ENCODE measurements at places on chromosomes 11 and 22. TPM values are rescaled to one million over a fixed set of nuclear protein-coding genes. Genes with fewer than 3 reads are reported as not detected.

- H3K4me1 ChIP-seq: peaks cover 41% of the 10 kb centered on the region
- H3K4me3 ChIP-seq: peak overlapping the region; percentile 87
- H3K27me3 ChIP-seq: no peaks in the 10 kb centered on the region
- H3K27ac ChIP-seq: no peak overlapping the region
Measured at GRCh38 chr22:37425800-37426705, 1.2 kb downstream of the ELFN2 start.

The SERPING1 gene
- not detected for total RNA-seq

DNA sequence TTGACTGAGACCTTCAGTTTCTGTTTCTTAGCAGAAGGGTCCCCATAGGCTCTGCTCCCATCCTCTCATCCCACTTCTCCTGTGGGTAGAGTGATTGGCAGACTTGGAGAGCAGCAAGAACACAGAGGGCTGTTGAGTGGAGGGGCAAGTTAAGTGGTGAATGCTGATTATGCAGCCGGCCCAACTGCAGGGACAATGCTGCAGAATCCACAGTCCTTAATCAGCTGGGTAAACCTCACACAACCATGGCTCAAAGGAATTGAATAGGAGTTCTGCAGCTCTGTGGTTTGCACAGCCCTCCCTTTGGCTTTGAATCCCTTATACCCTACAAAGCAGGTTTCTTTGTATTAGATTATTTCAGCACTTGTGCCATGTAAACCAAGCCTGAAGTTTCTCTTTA, 161.1 kb downstream of the NAV2 start:
- H3K4me3 ChIP-seq: no peak overlapping the region
- no peak overlapping the region for H3K27ac ChIP-seq
- no peak for DNase-seq
- no peaks in the 10 kb centered on the region for H3K27me3 ChIP-seq
- H3K4me1 ChIP-seq: no peaks in the 10 kb centered on the region
- no peaks in the 10 kb centered on the region for H3K36me3 ChIP-seq

DNA sequence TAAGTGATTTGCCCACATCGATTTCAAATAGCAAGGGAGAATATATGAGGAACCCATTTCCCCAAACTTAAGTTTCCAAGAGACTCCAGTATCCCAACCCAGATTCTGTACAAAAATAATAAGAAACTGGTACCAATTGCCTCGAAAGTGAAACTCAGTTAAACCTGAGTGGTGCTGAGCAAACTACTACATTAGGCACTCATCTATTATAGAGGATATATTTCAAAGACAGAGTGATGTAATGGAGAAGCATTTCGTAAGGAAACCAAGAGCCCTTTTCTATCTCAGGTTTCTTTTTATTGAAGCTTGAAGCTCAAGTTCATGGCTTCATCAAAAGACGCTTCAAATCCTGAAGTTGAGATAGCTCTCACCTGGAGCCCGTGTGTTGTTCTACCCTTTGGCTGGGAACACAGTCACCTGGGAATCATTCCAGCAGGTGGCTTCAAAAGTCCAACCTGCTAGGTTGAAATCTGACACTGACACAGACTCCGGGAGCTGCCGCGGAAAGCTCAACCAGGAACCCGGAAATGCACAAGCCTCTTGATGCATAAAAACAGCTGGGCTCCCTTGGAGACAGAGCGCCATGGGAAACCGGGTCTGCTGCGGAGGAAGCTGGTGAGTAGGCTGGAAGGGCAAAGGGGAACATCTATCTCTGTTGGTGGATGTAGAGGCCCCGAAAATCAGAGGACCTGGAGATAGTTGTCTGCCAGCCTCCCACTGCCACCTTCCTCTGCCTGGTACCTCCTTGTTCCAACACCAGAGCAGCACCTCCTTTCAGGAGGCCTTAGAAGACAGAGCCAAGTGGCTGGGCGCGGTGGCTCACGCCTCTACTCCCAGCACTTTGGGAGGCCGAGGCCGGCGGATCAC, at the start of gene C11orf52:
Gene C11orf52 (plus strand): TSS at position 524 of the 867 bp plus-strand sequence. CDS start 60 bp downstream, at position 584.
- peak within 1 kb of the TSS; percentile 54 for H3K4me3 ChIP-seq
- DNase-seq: peak; percentile 97

- H3K27me3 ChIP-seq: no peaks in the 10 kb centered on the region
- H3K4me3 ChIP-seq: peak overlapping the region; percentile 58
- peaks cover 21% of the 10 kb centered on the region for H3K4me1 ChIP-seq
- H3K27ac ChIP-seq: peak overlapping the region; percentile 80
- peak; percentile 81 for DNase-seq
Measured at GRCh38 chr11:35391922-35392688, 27.3 kb downstream of the SLC1A2 start.

DNA sequence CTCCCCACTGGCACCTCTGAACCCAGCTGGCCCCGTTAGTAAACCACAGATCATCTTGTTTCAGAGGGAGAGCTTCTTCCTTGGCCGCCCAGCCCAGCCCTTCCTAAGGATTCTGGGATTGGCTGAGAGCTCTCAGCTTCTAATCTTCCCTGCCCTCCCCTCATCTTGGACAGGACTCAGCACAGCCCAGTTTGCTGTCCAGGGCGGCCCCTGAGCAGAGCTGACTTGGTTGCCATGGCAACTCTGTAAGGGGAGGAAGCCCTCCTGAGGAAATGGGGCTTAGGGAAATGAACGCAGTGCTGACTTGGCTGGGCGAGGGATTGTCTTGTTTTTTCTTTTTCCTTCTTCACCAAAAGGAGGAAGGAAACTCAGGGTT, 4.6 kb downstream of the APOL4 start:
- no peaks in the 10 kb centered on the region for H3K36me3 ChIP-seq
- no peak overlapping the region for H3K4me3 ChIP-seq
- H3K27me3 ChIP-seq: no peaks in the 10 kb centered on the region
- H3K4me1 ChIP-seq: no peaks in the 10 kb centered on the region

The LMO2 gene
- 0.23 TPM for total RNA-seq

The OR5AR1 gene
- total RNA-seq: not detected

The THYN1 gene
- total RNA-seq: 56.6 TPM

GRCh38 chr22:43207849-43208702, 21.1 kb upstream of the TTLL12 start:
- H3K27ac ChIP-seq: no peak overlapping the region
- no peaks in the 10 kb centered on the region for H3K27me3 ChIP-seq
- H3K4me3 ChIP-seq: no peak overlapping the region
- no peaks in the 10 kb centered on the region for H3K4me1 ChIP-seq
- H3K36me3 ChIP-seq: no peaks in the 10 kb centered on the region

DNA sequence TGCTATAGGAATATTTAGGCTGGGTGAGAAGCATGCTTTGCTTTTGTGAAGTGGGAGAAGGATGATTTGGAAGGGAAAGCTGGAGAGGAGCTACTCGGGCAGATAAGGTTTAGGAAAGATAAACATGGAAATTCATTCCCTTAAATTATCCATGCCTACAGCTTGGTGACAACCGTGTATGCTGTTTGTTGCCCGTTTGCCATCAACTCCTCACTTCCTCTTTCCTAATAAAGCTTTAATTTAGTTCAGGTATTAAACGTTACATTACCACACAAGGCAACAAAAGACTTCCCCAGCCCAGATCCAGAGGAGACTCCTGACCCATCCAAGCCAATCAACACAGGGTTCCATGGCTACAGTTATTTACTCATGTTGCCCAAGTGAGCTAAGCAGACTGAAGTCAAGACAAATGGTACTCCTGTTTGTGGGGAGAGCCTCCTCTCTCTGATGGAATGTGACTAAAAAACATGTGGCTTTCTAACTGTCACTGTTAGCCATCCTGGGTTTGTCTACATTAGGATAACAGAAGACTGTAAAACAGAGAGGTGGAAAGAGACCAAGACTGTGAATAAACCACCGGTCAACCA, 101.7 kb upstream of the GRAMD1B start:
- no peak overlapping the region for H3K4me3 ChIP-seq
- H3K27me3 ChIP-seq: peaks cover 32% of the 10 kb centered on the region
- no peaks in the 10 kb centered on the region for H3K36me3 ChIP-seq
- no peaks in the 10 kb centered on the region for H3K4me1 ChIP-seq

The PPP6R3 gene
- total RNA-seq: 171 TPM

The CAPN1 gene
- total RNA-seq: 407 TPM

DNA sequence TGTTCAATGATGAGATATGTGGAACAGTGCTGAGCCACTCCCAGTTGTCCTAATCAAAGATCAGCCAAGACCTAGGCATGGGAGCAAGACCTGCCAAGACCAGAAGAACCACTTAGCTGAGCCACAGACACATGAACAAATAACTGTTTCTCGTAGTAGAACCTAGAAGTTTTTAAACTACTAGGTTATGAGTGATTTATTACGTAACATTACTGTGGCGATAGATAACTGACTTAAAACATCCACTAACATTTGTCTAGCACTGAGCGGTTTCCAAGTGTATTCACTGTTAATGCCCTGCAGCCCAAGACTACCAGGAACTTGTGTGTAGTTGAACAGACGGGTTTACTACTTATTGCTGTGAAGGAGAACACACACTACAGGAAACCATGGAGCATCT, 120.4 kb downstream of the SERGEF start:
- no peaks in the 10 kb centered on the region for H3K4me1 ChIP-seq
- H3K4me3 ChIP-seq: no peak overlapping the region
- H3K27me3 ChIP-seq: no peaks in the 10 kb centered on the region
- no peaks in the 10 kb centered on the region for H3K36me3 ChIP-seq

DNA sequence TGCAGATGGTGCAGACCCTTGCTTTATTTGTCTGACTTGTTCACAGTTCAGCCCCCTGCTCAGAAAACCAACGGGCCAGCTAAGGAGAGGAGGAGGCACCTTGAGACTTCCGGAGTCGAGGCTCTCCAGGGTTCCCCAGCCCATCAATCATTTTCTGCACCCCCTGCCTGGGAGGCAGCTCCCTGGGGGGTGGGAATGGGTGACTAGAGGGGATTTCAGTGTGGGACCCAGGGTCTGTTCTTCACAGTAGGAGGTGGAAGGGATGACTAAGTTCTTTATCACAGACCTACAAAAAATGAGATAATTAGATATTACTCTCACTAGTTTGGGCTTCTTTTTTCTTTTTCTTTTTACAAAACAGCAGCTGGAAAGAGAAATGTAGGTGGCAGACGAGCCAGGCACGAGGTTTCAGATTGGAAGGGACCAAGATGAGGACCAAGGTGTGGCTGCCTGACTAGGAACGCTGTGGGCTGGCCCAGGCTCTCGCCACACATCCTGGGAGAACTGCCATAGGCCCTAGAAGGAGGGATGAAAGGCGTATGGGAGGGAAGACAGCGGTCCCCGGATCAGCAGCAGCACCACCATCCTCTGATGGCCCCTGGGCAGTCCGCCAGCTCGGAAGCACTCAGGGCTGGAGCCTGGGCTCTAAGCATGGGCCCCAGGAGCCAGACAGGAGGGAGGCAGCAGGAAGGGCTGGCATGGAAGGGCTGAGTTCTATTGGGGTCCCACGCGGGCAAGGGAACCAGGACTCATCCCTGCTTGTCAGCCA, 14.2 kb downstream of the TXN2 start:
- H3K27me3 ChIP-seq: no peaks in the 10 kb centered on the region
- peaks cover 67% of the 10 kb centered on the region for H3K4me1 ChIP-seq
- H3K36me3 ChIP-seq: 0 out of 2 replicates have a peak, but pooled peaks cover 3% of the 10 kb centered on the region

DNA sequence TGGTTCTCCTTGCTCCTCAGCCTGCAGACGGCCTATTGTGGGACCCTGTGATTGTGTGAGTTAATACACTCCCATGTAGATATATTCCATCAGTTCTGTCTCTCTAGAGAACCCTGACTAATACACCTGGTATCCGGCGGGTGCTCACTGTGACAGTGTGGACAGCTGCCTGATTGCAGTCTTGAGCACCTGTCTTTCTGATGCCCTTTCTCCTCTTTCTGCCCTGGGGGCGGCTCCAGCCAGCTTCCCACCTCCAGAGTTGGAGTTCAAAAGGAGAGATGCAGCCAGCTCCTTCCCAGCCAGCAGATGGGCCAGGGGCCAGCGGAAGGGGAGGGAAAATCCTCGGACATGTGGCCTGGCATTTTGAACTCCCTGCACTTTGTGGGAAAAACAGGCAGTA, 15.0 kb downstream of the SMIM38 start:
- H3K27ac ChIP-seq: no peak overlapping the region
- DNase-seq: peak; percentile 18
- H3K27me3 ChIP-seq: no peaks in the 10 kb centered on the region
- H3K36me3 ChIP-seq: no peaks in the 10 kb centered on the region
- H3K4me1 ChIP-seq: peaks cover 13% of the 10 kb centered on the region

GRCh38 chr11:115521825-115522224, 17.6 kb upstream of the CADM1 start:
- H3K36me3 ChIP-seq: no peaks in the 10 kb centered on the region
- H3K4me1 ChIP-seq: no peaks in the 10 kb centered on the region
- DNase-seq: no peak
- H3K4me3 ChIP-seq: no peak overlapping the region
- H3K27me3 ChIP-seq: no peaks in the 10 kb centered on the region

- H3K27ac ChIP-seq: no peak overlapping the region
- no peaks in the 10 kb centered on the region for H3K36me3 ChIP-seq
- H3K4me1 ChIP-seq: no peaks in the 10 kb centered on the region
Measured at GRCh38 chr22:48826546-48826945, 1001.1 kb downstream of the BRD1 start.

GRCh38 chr11:45147891-45148675, 1.6 kb downstream of the PRDM11 start:
- DNase-seq: no peak
- peaks cover 15% of the 10 kb centered on the region for H3K4me1 ChIP-seq
- no peaks in the 10 kb centered on the region for H3K27me3 ChIP-seq
- H3K27ac ChIP-seq: no peak overlapping the region
- H3K36me3 ChIP-seq: no peaks in the 10 kb centered on the region

DNA sequence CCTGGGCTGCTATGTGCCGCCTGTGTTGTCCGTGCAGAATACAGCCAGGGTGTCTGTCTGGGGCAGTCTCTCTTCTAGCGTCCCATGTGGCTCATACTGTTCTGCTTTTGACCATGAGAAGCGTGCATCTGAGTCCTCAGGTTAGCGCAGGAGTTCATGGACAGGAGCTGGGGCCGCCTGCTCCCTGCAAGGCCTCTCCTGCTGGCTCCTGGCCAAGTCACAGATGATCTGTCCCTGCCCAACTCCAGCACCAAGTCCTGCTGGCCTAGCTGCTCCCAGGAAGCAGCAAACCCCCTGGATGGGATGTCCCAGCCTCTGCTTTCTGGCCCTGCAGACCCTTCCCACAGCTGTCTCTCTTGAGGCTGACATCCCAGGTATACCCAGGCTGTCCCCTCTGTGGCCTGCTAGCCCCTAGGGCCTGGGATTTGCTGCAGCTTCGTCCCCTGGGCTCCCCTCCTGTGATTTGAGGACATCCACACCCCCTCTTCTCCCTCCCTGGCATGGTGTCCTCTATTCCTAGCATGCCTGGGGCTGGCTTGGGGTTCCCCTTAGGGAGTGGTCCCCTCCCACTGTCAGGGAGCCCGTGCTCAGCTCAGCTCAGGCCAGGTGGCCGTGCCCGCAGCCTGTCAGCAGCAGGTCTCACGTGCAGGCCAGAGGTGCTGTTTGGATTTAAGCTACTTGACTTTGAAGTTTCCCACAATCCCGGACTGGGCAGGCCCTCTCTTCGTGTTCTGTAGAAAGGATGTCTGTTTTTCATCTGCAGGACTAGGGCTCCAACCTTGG, 17.8 kb downstream of the PRR5 start:
- no peak overlapping the region for H3K4me3 ChIP-seq
- H3K27ac ChIP-seq: no peak overlapping the region
- H3K27me3 ChIP-seq: no peaks in the 10 kb centered on the region
- DNase-seq: no peak
- no peaks in the 10 kb centered on the region for H3K4me1 ChIP-seq

GRCh38 chr22:31626427-31627150, 35.4 kb downstream of the PISD start:
- no peaks in the 10 kb centered on the region for H3K4me1 ChIP-seq
- DNase-seq: no peak

The CLDN5 gene
- total RNA-seq: not detected

- no peaks in the 10 kb centered on the region for H3K27me3 ChIP-seq
- no peaks in the 10 kb centered on the region for H3K36me3 ChIP-seq
- no peak for DNase-seq
- no peak overlapping the region for H3K27ac ChIP-seq
- peaks cover 58% of the 10 kb centered on the region for H3K4me1 ChIP-seq
- H3K4me3 ChIP-seq: no peak overlapping the region
Measured at GRCh38 chr11:36452236-36452940, 57.7 kb downstream of the TRAF6 start.

Data from PC-3 (cell line).